ENCODE measurements at places on chromosomes 7 and 10. TPM values are rescaled to one million over a fixed set of nuclear protein-coding genes. Genes with fewer than 3 reads are reported as not detected.

KIAA1217 gene
- 23.3 TPM for total RNA-seq

TUBAL3 gene
- not detected for total RNA-seq

MMP21 gene
- 0.12 TPM for total RNA-seq

DOCK4 gene
- 11.6 TPM for total RNA-seq
